ENCODE measurements at places on chromosomes 6 and 20.

- peak; percentile 47 for DNase-seq
Observed at GRCh38 chr6:107811591-107812218, 12.4 kb downstream of the SCML4 start.

DNA sequence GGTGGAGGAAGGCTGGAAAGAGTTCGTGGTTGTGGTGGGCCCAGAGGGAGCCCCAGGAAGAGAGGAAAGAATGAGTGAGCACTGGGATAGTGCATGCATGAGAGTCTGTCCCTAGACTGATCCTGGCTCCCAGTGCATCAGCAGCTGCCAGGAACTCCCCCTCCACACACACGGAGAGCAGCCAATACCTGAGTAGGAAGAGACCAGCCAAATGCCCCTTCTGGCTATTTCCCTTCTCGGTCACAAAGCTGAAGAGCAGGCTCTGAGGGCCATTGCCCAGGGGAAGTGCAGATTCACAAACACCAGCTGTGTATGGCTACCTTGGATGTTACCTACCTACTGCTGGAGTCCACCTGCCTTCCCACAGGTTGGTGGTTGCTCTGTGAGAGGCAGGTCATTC, 45.1 kb downstream of the GABRR2 start:
- DNase-seq, result no peak

DNA sequence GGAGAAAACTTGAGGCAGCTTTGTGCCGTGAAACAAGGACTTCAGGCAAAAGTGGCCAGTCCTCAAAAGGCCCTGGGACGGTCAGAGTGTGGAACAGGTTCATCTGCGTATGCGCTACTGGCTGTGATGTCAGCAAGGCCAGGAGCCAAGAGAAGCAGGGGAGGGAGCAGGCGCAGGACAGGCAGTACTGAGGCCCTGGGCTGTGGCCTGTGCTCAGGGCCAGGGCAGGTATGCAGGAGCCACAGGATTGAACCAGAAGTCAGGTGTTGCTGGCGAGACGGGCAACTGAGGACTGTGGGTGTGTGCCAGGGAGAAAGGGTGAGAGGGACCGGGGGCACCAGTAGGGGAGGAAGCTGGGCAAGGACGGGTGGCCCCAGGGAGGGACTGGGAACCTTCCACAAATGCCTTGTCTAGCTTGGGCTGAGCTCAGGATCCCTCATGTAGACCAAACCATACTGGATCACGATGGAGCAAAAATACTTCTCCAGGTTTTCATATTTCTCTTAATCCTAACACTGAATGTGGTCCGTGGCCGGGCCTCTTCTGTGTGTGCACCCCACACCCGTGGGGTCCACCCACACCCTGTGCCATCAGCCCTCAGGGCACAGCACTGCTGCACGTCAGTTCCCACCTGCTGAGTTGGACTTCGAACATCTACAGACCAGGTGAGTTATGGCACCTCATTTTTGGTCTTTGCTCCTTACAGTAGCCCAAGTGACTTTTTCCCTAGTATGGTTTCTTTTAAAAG, 46.9 kb downstream of the GINS1 start:
- no peak for DNase-seq

- no peak for DNase-seq
Observed at GRCh38 chr6:122238861-122239260, 160.6 kb upstream of the HSF2 start.

DNA sequence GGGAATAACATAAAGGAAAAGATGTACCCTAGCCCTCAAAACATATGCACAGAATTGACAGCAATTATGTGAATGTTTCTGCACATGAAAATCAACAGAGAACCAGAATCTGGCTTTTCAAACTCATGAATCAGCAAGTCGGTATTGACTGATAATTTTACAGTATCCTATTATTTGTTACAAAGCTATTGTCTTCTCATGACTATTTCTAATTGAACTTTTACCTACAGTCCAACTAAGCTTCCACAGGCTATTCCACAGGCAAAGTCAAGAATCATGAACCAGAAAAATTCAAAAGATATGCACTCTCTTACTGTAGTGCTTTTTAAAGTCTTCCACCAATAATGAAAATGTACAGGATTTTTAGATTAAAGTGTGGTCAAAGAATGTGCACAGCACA, 49.1 kb upstream of the DST start:
- no peak for DNase-seq

DNA sequence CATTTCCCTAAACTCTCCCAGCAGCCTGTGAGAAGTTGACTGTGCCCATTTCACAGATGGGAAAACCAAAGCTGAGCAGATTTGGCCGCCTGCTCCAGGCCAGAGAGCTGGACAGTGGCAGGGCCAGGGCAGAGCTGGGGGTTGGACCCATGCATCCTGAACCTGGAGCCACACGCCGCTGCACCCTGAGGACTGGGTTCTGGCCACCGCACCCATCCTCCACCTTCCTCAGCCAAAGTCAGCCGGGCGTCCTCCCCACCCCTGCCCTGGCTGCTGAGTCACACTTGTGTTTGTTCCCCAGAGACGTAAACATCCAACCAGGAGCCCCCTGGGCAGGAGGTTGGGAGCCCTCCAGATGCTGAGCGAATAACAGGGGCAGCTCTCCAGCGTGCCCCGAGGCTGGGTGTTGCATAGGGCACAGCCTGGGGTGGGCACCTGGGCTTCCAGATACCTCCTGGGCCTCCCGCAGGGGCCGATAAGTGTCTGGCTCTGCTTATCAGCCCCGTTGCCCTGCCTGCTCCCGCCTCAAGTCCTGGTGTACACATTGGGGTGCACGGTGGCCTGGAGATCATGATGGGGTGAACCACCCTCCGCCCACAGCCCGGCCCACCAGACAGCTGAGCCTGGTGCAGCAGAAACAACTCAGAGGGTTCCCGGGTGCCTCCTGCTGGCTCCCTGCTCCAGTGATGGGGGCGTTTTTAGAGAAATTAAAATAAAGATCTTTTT, 23.8 kb downstream of the RBM38 start:
- DNase-seq, result peak; percentile 80

DNA sequence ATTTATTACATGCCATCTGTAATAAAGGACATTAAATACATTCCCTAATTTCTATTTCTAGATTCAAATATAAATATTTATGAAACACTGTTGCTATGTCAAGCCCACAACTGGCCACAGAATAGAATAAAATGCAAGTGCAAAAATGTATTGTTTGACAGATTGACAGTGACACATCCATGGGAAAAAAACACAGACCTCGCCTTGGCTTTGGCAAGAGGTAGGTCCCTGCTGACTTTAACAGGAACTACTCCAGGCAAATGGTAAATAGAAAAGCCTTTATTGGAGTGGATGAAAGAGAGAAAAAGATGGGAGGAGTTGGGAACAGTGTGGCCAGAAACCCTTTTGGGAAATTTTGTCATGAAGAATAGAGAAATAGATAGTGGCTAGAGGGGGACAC, 622.9 kb downstream of the UTRN start:
- no peak for DNase-seq
